Brain microvascular endothelial cell (primary cell): ENCODE measurements at places on chromosomes 13 and 19.
A peak's percentile ranks its signal among the peaks of the same experiment; 100 is the strongest.

- peak; percentile 16 for DNase-seq
These were observed 543 bp downstream of the PSMC4 start for GRCh38 chr19:39971380-39972035.

DNA sequence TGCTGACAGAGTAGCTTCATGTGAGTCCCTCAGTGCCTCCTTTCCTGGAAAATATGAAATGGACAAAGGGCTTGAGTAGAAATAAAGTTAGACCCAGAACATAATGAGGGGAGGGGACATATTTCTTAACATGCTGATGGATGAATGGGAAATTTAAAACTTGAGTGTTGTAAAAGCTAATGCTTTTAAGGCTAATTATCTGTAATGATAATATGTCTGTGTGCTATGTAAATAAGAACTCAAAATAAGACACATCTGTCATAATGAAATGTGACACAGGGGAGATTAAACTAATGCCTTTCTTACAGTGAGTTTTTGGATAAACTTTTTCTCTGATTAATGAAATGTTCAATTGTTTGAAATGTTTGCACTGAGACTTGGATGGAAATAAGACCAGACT, 65.8 kb upstream of the RFXAP start:
- DNase-seq: no peak

GRCh38 chr13:50928659-50929462, 19.3 kb downstream of the RNASEH2B start:
- no peak for DNase-seq

DNA sequence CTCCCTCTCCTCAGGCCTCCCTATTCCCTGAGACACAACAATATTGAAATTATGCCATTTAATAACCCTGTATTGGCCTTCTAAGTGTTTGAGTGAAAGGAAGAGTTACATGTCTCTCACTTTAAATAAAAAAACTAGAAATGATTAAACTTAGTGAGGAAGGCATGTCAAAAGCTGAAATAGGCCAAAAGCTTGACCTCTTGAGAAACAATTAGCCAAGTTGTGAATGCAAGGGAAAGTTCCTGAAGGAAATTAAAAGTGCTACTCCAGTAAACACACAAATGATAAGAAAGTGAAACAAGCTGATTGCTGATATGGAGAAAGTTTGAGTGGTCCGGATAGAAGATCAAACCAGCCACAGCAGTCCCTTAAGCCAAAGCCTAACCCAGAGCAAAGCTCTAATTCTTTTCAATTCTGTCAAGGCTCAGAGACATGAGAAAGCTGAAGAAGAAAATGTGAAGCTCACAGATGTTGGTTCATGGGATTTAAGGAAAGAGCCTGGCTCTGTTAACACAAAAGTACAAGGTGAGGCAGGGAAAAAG, 127.6 kb downstream of the TNFRSF19 start:
- no peak for DNase-seq

- DNase-seq: peak; percentile 67
These were observed 11.7 kb downstream of the PLIN4 start for GRCh38 chr19:4506449-4507149.

GRCh38 chr13:59261928-59262488, 901.7 kb downstream of the DIAPH3 start:
- no peak for DNase-seq

- DNase-seq: no peak
These were observed 382.4 kb downstream of the KCTD12 start for GRCh38 chr13:76503766-76504165.

GRCh38 chr13:50129081-50129705, 113.9 kb downstream of the KCNRG start:
- DNase-seq: no peak

- no peak for DNase-seq
These were observed 84.9 kb downstream of the ZIC5 start for GRCh38 chr13:99886706-99887105.

DNA sequence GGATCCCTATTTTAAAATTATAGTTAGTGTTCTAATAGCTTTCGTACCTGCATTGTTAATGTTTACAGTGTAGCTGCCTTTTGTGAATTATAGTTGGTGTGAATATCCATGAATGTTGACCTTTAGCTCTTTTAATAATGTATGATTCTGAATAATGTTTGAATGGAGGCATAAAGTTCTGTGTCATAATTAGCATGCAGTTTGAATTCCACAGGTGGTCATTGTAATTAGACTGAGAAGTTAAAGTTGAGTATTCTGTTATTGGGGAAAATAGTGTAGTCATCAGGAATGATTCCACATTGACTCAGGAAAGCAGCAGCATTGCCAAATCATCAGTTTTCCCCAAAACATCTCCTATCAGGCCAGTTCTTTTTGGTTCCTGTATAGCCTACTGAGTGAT, 12.1 kb downstream of the GPR18 start:
- DNase-seq: no peak

GRCh38 chr13:40311356-40312101, 354.9 kb downstream of the FOXO1 start:
- DNase-seq: no peak

DNA sequence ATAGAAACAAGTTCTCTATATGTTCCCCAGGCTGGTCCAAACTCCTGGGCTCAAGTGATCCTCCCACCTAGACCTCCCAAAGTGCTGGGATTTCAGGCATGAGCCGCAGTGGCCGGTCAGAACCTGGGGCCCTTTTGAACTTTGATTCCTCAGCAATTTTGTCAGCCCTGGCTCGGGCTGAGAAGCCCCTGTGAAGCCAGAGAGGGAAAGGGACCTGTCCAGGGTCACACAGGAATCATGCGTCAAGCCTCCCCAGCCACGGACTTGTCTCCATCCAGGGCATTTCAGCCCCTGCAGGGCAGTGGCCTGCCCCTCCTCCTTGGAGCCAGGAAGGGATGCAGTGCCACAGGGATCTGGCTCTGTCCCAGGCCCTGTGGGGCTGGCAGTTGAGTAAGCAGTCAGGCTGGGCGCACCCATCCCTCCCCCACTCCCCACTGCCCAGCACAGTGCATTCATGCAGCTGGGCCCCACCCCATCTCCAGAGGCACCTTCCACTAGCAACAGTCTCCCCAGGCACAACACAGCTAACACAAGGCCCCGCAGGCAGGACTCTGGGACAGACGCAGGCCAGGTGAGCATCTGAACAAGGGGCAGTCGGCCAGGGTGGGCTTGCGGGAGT, at the start of gene CAPS:
Gene CAPS (plus strand): TSS at position 516 of the 619 bp plus-strand sequence. CDS start 153 bp downstream, outside the sequence.
- DNase-seq: no peak

DNA sequence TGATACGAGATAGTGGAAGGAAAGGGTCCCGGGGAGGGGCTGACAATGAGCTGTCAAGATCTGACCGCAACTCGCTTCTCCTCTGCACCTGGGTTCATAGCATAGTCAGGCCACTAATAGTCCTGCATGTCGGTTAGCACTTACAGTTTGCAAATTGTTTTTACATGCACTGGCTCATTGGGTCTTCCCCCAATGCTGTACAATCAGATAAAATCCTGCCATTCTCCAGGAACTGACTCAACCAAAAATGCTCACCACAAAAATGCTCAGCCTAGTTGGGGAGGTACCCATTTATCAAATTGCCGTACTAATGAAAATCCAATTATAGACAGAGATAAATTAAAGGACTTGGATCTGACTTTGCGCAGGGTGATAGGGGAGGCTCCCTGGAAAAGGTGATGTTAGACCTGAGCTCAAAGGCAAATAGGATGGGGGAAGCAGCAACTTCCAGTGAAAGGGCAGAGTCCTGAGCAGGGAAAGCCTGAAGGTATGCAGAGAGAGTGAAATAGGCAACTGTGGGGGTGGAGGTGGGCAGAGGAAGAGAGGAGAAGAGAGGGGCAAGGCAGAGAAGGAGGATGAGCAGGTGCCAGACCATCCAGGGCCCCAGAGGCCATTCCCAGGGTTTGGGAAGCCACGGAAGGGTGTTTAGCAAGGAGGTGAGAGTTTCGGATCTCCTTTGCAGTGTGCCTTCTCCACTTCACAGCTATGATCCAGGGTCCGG, 326.1 kb upstream of the TSHZ3 start:
- DNase-seq: peak; percentile 70

GRCh38 chr19:54462655-54463530, 685 bp downstream of the LENG9 start:
- DNase-seq: peak; percentile 36

- no peak for DNase-seq
These were observed 3.8 kb downstream of the ZIC2 start for GRCh38 chr13:99985241-99985874.
